H9 (cell line): ENCODE measurements at places on chromosomes 2 and 18.

- peaks cover 5% of the 10 kb centered on the region; the same call in 1 of the 2 replicates for H3K4me1 ChIP-seq
- H3K27me3 ChIP-seq: no peaks in the 10 kb centered on the region; the same call in 1 of the 2 replicates
- H3K27ac ChIP-seq: no peak overlapping the region
- no peaks in the 10 kb centered on the region for H3K36me3 ChIP-seq
- no peak overlapping the region for H3K4me3 ChIP-seq
These were observed 433.1 kb downstream of the NCKAP5 start for GRCh38 chr2:133135035-133135654.

GRCh38 chr18:25039781-25040180, 312.2 kb downstream of the ZNF521 start:
- H3K27ac ChIP-seq: no peak overlapping the region
- 0 out of 2 replicates have a peak, but pooled peaks cover 2% of the 10 kb centered on the region for H3K4me1 ChIP-seq
- peaks cover 5% of the 10 kb centered on the region; the same call in 1 of the 2 replicates for H3K27me3 ChIP-seq
- no peaks in the 10 kb centered on the region; the same call in 2 of the 3 replicates for H3K36me3 ChIP-seq
- H3K4me3 ChIP-seq: no peak overlapping the region

DNA sequence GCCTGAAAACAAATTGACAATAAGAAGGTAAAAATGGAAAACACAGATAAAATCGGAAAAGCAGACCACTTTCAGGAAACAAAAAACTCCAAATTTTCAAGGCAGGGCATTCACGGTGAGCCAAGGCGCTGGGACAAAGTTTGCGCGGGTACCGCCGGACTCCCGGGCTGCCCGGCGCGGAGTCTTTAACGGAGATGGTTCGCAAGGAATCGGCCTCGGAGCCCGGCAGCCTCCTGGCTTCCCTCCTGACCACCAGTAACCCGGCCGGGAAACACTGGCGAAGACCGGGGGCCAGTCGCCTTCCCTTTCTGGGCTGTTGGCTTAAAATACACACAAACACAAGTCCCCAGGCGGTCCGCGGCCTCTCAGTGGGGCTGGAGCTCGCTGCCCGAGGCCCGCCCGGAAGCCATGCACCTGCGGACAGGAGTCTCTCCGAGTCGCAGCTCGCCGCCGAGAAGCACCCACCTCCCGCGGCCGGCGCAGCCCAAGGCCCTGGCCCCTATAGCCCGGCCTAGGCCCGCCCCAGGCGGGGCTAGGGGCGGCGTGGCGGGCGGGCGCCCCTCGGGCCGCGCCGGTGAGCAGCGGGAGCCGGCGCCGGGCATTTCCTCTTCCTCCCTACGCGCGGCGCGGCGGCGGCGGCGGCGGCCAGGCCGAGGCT, 622 bp upstream of the KCMF1 start:
- peak overlapping the region; percentile 92 for H3K4me3 ChIP-seq
- DNase-seq: peak; percentile 62
- peak overlapping the region; percentile 12 for H3K27ac ChIP-seq
- H3K36me3 ChIP-seq: peaks cover 28% of the 10 kb centered on the region
- H3K4me1 ChIP-seq: peaks cover 2% of the 10 kb centered on the region; the same call in 1 of the 2 replicates

- no peaks in the 10 kb centered on the region; the same call in 1 of the 2 replicates for H3K4me1 ChIP-seq
- H3K4me3 ChIP-seq: no peak overlapping the region
- no peak overlapping the region for H3K27ac ChIP-seq
These were observed 308.9 kb upstream of the ATP5MC3 start for GRCh38 chr2:175490360-175490791.

DNA sequence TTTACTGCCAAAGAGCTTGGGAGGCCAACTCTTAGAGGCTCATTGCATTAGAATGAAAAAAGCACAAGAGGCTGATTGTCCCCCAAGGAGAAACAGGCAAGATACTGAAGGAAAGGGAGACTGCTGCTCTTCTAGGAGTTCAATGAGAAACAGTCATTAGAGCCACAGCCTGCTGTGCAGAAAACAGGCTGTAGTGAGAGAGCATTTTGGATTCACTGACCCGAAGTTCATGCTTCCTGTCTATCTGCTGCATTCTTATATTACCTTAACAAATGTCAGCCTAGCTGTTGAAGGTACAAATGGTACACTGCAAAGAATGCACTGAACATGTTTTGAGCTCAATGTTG, 423.3 kb downstream of the SETBP1 start:
- H3K27me3 ChIP-seq: no peaks in the 10 kb centered on the region
- no peak overlapping the region for H3K27ac ChIP-seq
- H3K4me1 ChIP-seq: 0 out of 2 replicates have a peak, but pooled peaks cover 3% of the 10 kb centered on the region
- DNase-seq: no peak

GRCh38 chr18:57427429-57428201, 7.6 kb upstream of the ONECUT2 start:
- peaks cover 40% of the 10 kb centered on the region for H3K27me3 ChIP-seq
- peak overlapping the region; percentile 61 for H3K4me3 ChIP-seq
- no peaks in the 10 kb centered on the region for H3K36me3 ChIP-seq
- peak; percentile 58 for DNase-seq
- H3K27ac ChIP-seq: no peak overlapping the region

GRCh38 chr18:57197261-57197660, 50.4 kb downstream of the BOD1L2 start:
- no peaks in the 10 kb centered on the region for H3K27me3 ChIP-seq
- no peaks in the 10 kb centered on the region for H3K4me1 ChIP-seq
- no peaks in the 10 kb centered on the region for H3K36me3 ChIP-seq
- no peak for DNase-seq
- H3K27ac ChIP-seq: no peak overlapping the region

GRCh38 chr2:186629250-186629996, 39.6 kb downstream of the ITGAV start:
- no peak for DNase-seq
- no peak overlapping the region for H3K4me3 ChIP-seq
- no peak overlapping the region for H3K27ac ChIP-seq
- no peaks in the 10 kb centered on the region for H3K27me3 ChIP-seq
- no peaks in the 10 kb centered on the region for H3K36me3 ChIP-seq

DNA sequence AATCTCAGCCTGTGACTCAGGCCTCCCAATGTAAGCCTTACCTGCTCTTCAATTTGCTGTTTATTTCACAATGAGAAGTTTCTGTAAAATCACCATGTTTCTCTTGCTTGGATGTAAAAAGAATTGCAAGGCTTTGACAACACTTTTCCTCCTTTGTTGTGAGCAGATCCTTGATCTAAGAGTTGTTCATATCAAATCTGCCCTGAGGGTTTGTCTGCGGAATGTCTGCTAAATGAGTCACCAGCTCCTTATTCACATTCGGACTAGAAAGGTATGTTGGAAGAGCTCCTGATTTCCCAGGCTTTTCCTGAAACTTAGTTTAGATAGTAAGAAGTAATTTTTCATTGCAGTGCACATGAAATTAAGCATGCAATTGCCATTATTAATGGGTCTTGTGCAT, 268.2 kb upstream of the TCF4 start:
- no peaks in the 10 kb centered on the region for H3K27me3 ChIP-seq
- no peaks in the 10 kb centered on the region for H3K36me3 ChIP-seq
- H3K4me3 ChIP-seq: no peak overlapping the region
- no peaks in the 10 kb centered on the region; the same call in 1 of the 2 replicates for H3K4me1 ChIP-seq
- H3K27ac ChIP-seq: peak overlapping the region; percentile 81

DNA sequence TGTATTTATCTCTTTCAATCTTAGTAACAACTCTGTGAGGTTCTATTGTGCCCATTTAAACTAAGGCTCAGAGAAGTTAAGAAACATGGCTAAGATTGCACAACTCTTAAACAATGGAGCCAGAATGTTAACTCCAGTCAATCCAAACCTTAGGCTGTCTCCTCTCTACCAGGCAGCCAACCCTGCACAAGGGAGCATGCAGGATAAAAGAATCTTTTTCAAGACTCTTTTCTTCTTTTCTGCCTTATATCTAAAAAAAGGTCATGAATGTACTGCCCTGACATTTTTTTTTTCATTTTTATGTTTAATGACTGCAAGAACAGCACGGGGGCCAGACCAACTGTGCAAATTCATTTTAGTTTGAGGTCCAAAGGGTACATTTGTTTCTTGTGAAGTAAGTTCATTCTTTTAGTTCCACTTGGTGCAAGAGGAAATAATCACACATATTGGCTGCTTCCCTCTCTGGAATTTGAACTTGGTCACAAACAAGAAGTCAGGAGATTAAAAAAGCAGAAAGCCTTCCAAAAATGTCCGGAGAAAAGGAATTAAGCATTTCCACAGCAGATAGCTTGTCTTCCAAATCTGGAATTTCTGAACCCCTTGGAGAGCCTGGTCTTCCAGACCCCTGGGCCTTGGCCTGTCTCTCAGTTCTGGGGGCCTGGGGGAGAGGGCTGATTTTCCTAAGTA, 96.0 kb upstream of the RIOK3 start:
- DNase-seq: no peak
- no peak overlapping the region for H3K4me3 ChIP-seq
- H3K27ac ChIP-seq: no peak overlapping the region
- H3K27me3 ChIP-seq: no peaks in the 10 kb centered on the region
- no peaks in the 10 kb centered on the region for H3K4me1 ChIP-seq

DNA sequence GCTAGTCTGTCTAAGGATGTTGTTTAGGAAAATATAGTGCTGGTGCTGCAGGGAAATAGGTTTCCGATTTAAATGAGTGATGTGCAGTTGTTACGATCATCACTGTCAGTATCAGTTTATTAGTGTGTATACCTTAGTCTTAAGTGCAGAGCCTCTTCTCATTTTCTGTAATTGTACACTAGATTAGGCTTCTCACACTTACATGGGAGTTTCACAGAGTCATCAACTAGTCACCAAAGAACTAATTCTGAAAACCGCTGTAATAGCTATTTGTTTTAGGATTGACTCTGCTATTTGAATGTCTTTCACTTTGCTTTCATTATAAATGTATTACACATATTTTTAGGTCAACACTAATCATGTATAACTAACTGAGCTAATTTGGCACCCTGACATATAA, 99.8 kb upstream of the ZEB2 start:
- H3K4me1 ChIP-seq: no peaks in the 10 kb centered on the region
- peaks cover 14% of the 10 kb centered on the region for H3K36me3 ChIP-seq
- DNase-seq: no peak
- no peak overlapping the region for H3K27ac ChIP-seq
- no peaks in the 10 kb centered on the region for H3K27me3 ChIP-seq

DNA sequence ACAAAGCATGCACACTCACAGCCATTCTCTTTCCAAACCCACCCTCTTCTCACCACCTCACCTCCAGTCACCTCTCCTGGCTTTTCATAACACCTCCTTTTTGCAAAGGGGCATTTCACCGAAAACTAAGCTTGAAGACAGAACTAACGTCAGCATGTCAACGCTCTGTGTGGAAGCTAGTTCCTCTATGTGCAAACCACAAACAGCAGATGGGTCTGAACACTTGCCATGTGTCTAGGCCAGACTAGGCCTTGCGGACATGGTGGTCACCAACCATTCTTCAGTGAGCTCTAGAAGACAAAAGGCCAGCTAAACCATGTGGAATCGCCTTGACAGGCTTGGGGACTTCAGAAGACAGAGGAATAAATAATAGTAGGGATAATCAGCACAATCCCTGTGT, 148.5 kb downstream of the TXNL1 start:
- DNase-seq: no peak
- no peak overlapping the region for H3K27ac ChIP-seq
- no peaks in the 10 kb centered on the region for H3K27me3 ChIP-seq
- no peak overlapping the region for H3K4me3 ChIP-seq
- H3K4me1 ChIP-seq: peaks cover 2% of the 10 kb centered on the region; the same call in 1 of the 2 replicates

- no peak overlapping the region for H3K27ac ChIP-seq
- H3K36me3 ChIP-seq: no peaks in the 10 kb centered on the region; the same call in 2 of the 3 replicates
- H3K27me3 ChIP-seq: no peaks in the 10 kb centered on the region
- DNase-seq: no peak
- no peak overlapping the region for H3K4me3 ChIP-seq
These were observed 25.6 kb upstream of the CERS6 start for GRCh38 chr2:168430431-168430830.

GRCh38 chr2:67346718-67347407, 50.3 kb upstream of the ETAA1 start:
- no peaks in the 10 kb centered on the region for H3K27me3 ChIP-seq
- H3K36me3 ChIP-seq: peaks cover 13% of the 10 kb centered on the region
- no peak overlapping the region for H3K4me3 ChIP-seq
- no peaks in the 10 kb centered on the region for H3K4me1 ChIP-seq
- no peak overlapping the region for H3K27ac ChIP-seq
- DNase-seq: no peak

- peaks cover 37% of the 10 kb centered on the region for H3K36me3 ChIP-seq
- no peaks in the 10 kb centered on the region for H3K4me1 ChIP-seq
- no peak for DNase-seq
- no peaks in the 10 kb centered on the region for H3K27me3 ChIP-seq
These were observed 44.1 kb downstream of the MTCL1 start for GRCh38 chr18:8749492-8749891.

GRCh38 chr18:12236934-12237832, 17.0 kb upstream of the CIDEA start:
- DNase-seq: peak; percentile 86
- no peaks in the 10 kb centered on the region for H3K36me3 ChIP-seq
- H3K4me3 ChIP-seq: no peak overlapping the region

- no peak overlapping the region for H3K4me3 ChIP-seq
- H3K27me3 ChIP-seq: no peaks in the 10 kb centered on the region
- no peak for DNase-seq
- peaks cover 7% of the 10 kb centered on the region; the same call in 1 of the 2 replicates for H3K4me1 ChIP-seq
- H3K36me3 ChIP-seq: no peaks in the 10 kb centered on the region
These were observed 465.9 kb upstream of the ID2 start for GRCh38 chr2:8215982-8216381.

DNA sequence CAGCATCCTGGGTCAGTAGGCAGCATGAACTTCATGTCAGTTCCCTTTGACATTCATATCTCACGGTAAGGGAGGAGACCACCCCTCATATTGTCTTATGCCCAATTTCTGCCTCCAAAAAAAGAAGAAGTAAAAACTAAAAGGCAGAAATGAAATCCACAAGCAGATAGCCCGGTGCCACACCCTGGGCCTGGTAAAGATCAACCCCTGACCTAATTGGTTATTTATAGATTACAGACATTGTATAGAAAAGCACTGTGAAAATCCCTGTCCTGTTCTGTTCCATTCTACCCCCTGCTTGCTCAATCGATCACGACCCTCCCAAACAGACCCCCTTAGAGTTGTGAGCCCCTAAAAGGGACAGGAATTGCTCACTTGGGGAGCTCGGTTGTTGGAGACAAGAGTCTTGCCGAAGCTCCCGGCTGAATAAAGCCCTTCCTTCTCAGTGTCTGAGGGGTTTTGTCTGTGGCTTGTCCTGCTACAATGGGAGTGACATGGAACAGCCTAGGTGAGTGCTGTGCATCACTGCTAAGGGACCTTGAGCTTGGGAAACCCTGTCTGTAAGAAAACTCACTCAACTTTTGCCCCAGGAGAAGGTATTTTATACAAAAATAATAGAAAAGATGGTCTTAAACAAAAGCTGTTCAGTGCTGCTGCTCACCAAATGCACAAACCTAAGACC, 11.1 kb downstream of the NDUFV2 start:
- H3K4me3 ChIP-seq: no peak overlapping the region
- H3K4me1 ChIP-seq: no peaks in the 10 kb centered on the region
- H3K27ac ChIP-seq: no peak overlapping the region
- H3K36me3 ChIP-seq: peaks cover 19% of the 10 kb centered on the region; the same call in 2 of the 3 replicates

- no peaks in the 10 kb centered on the region for H3K4me1 ChIP-seq
- no peak overlapping the region for H3K4me3 ChIP-seq
- H3K36me3 ChIP-seq: no peaks in the 10 kb centered on the region
- H3K27me3 ChIP-seq: no peaks in the 10 kb centered on the region
These were observed 10.8 kb upstream of the AMER3 start for GRCh38 chr2:130744287-130745117.
